ENCODE measurements at places on chromosomes 2 and 18.
A peak's percentile ranks its signal among the peaks of the same experiment; 100 is the strongest.

DNA sequence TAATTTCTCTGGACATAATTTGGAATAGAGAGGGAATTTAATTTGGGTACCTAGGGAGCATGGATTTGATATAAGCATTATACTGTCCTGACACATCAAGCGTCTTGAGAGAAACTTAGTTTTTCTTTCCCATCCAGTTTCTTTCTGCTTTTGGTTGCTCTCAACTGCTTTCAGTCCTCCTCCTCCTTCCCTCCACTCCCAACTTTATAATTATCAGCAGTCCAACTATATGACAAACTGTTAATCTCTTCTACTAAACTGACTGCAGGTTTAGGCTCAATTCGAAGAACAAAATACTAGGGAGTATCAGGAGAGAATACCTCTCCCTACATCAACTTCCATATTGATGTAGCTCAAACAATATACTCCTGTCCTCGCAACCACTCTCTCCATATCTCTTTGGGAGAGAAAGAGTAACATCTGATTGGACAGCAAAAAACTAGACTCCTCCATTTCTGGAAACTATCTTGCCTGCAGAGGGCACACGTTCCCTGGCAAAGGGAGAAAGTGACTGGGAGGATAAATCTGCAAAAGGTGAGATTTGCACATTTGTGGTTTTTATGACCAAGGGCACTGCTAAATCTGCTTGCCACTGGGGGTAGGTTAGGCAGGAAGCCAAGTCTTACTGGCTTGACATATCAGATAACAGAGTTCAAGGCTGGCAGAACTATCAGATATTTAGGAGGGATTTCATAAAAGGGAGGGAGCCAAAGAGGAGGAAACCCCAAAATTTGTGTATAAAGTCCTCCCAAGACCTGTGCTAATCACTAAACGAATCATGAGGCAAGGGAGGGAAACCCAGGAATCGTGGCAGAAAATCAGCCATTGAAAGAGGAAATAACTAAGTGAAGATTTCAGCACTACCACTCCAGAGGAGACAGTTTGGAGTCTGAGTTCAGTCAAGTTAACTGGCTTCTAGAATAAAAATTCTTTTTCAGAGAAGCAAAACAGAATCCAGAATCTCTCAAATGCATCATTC is 40.0 kb downstream of the ICA1L start:
- peak; percentile 67 for DNase-seq

- DNase-seq, result no peak
Observed at GRCh38 chr2:11437602-11438001, 28.4 kb downstream of the E2F6 start.

- no peak for DNase-seq
Observed at GRCh38 chr18:56903686-56904085, 243.2 kb upstream of the BOD1L2 start.

GRCh38 chr2:180122874-180123273 is 115.8 kb upstream of the CWC22 start:
- no peak for DNase-seq

GRCh38 chr2:5188636-5189035 is 503.5 kb upstream of the SOX11 start:
- DNase-seq, result no peak

GRCh38 chr2:174486563-174487107 is at the start of gene GPR155:
Gene GPR155 (minus strand): TSS chr2:174487029. CDS start chr2:174481956, 5,073 bp downstream.
- no peak for DNase-seq

- no peak for DNase-seq
Observed at GRCh38 chr2:235366390-235366789, 127.5 kb upstream of the AGAP1 start.

DNA sequence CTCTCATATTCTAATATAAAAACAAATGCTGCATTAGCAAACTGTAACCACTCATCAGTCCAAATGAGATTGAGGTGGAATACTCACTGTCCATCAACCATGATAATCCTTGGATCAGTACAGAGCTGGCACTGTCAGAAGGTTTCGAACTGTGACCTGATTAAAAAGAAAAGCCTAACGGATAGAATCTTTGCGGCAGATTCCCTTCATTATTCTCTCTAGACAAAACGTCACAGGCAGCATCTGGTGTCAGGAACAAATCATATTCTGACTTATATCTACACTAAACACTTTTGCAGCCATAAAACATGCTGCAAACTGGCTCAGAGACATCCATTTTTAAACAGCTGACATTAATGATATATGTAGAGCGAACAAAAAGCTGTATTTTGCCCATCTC is 677.7 kb upstream of the NXPH2 start:
- DNase-seq, result no peak

GRCh38 chr18:44180683-44181082 is 500.0 kb upstream of the SETBP1 start:
- no peak for DNase-seq

- no peak for DNase-seq
Observed at GRCh38 chr2:239726091-239726591, 299.0 kb downstream of the NDUFA10 start.

DNA sequence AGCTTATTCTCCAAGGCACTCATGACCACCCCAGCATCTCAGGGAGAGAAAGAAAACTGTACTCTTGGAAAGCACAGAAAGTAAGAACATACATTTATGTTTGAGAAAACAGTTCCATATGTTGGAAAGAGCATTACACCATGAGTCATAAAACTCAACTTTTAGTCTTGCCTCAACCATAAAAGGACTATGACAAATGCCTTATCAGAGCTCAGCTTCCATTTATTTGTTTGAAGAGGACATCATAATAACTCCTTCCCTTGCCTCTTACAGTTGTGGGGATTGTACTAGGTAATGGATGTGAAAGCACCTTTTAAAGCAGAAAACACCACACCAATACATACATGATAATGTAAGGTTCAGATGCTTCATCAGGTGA is 370.8 kb downstream of the LNPK start:
- no peak for DNase-seq

- no peak for DNase-seq
Observed at GRCh38 chr2:216339456-216340279, 32.6 kb downstream of the MARCHF4 start.

DNA sequence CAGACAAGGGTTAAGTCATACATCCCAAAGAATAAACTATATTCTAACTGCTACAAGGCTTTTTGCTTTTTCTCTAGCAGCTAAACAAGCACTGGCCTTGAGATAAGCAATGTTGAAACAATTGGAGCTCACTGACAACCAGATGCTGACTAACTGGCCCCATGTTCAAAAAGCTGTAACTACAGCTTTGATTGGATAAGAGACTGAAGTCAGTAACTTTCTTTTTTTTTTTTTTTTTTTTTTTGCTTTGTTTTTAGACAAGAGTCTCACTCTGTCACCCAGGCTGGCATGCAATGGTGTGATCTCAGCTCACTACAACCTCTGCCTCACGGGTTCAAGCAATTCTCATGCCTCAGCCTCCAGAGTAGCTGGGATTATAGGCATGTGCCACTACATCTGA is 45.4 kb upstream of the TMEM163 start:
- DNase-seq, result no peak

- no peak for DNase-seq
Observed at GRCh38 chr2:226664140-226664539, 135.5 kb downstream of the IRS1 start.

- no peak for DNase-seq
Observed at GRCh38 chr18:11860594-11861450, 9.6 kb downstream of the CHMP1B start.

- DNase-seq, result no peak
Observed at GRCh38 chr18:7470101-7470500, 97.0 kb upstream of the PTPRM start.

- DNase-seq, result no peak
Observed at GRCh38 chr18:69400976-69401225, 213 bp downstream of the DOK6 start.

DNA sequence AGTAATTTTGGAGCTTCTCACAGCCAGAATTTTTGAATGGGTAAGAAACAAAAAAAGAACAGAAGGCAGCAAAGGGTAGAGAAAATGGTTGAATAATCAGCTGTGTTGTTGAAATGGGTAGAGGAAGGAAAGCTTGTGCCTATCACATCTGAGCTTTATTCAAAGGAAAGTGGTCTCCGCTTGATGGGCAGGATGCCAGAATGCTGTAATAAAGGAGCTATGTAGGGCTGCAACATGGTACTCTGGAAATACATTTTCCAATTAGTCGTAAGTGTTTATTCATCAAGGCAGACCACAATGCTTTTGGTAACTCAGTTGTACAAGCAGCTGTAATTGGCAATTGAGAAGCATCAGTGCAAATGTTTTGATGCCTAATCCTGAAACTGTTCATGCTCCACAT is 196.9 kb downstream of the ICOS start:
- DNase-seq, result no peak

DNA sequence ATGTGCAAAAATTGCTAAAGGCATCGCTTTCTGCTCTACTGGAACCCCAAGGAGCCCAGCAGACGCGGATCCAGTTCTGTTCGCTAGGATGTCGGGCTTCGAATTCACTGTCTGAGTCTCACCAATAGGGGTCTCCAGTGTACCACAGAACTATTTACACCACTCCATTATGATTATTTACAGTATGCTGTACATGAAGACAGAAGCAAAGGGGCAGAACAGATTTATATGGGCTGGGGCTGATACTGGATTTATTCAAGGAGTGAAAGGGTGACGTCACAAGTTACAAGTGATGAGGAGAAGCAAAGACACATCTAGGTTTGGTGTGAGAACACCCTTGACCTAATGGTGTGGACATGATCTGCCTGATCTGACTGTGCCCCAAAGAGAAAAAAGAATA is 185.3 kb upstream of the ATP5MC3 start:
- peak; percentile 39 for DNase-seq

- DNase-seq, result peak; percentile 32
Observed at GRCh38 chr18:73842795-73843394, 304.7 kb downstream of the FBXO15 start.

DNA sequence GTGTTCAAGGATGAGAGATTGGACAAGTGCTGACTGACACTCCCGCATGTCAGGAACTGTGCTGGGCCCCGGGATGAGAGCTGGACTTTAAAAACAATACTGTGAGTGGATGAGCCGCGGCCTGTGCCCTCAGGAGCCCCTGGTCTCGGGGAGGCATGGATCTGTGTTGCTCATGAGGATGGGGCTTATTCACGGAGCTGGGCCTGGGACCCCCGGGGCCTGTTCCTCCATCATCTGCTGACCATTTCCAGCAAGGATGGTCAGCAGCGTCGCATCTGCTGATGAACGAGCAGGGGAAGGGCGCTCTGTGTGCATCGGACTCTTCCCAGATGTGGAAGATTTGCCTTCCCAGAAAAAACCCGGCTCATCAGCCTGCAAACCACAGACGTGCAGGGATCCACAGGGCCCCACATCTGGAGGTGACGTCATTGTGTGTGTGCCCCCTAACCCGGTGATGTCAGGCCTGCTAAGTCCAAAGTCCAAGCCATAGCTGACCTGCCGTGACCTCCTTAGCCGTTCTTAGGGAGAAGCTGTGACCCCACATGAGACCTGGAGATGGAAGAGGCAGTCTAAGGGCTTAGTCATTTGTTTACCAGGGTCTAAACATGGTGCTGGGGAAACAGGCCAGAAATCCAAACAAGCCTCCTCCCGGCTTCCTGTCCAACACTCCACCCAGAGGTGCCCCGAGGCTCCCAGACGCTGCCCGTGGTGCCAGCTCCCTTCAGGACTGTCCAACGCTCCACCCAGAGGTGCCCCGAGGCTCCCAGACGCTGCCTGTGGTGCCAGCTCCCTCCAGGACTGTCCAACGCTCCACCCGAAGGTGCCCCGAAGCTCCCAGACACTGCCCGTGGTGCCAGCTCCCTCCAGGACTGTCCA is 143.9 kb downstream of the PXDN start:
- no peak for DNase-seq

DNA sequence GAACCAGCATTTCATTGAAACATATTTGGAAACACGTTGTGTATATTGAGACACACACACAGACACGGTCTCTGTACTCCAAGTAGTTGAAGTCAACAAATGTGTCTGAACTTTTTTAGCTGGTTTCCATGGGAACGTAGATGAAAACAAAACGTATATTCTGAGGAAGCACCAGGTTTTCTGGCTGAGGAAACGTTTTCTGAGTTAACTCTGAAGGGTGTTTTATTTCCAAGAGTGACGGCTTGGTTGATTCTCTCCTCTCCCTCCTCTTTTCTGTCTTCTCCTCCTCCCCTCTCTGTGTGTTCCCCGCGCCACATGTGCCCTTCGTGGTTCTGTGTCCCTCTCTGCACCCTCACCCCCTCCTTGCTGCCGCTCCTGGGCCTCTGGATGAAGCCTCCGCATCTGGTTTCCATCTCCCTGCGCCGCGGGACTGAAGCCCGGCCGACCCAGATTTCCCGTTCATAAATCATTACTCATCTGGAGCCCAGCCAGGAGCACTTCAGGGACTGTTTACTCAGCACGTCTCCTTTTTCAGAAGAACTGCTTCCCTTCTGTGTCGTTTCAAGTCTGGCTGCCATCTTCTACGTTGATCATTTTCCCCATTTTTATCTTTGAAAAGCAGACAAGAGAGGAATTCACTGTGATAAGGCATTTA is 122.7 kb downstream of the COL6A3 start:
- DNase-seq, result no peak

DNA sequence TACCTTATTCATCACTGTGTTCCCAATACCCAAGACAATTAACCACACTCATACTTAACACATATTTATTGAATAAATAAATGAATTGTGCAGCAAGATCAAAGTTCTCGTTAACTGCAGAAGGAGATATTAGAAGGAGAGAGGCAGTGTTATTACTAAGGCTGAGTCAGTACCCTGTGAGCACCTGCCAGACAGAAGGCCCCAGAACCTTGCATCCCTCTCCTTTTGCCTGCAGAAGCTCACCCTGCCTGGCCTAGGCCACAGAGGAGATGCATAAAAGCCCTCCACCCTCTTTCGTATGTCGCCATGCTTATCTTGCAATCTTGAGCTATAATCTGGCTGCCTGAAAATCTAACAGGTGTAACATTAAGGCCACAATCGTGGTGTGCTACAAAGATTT is 20.5 kb upstream of the RNF149 start:
- DNase-seq, result no peak

DNA sequence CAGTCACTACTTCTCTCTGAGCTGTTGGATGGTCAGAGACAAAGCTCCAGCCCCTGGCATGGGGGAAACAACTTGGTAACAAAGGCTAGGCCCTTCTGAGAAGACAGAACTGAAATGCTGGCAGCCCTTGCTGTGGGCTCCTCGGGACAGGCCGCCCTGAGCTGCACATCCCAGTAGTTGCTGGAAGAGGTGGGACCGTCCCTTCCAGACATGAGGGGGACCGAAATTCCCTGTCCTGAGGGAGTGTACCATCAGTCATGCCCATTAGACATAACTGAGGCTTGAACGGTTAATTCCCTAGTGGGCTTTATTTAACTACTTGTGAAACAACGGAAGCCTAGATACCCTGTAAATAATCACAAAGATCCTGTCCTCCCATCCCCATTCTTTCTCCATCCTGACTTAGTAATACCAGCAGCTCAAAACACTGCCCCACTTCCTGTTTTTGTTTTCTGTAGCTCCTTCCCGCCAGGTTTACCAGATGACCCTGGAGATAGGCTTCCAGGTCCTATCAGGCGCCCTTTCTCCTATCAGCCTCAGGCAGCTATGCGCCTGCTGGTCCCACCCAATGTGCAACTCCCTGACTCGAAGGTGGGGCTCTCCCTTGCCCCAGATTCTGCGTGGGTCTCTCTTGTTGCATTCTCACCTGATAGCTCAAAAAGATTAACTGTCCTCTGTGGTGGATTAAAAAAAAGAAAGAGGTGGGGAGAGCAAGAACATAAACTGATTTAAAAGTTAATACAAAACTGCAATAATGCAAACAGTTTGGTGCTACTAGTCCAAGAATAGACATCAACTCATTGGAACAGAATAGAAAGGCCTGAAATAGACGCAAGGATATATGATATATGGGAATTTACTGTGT is 37.0 kb upstream of the NT5DC4 start:
- no peak for DNase-seq

GRCh38 chr2:41498781-41499180 is 549.0 kb upstream of the PKDCC start:
- no peak for DNase-seq
